Neuronal stem cell (in vitro differentiated cells): ENCODE measurements at places on chromosomes 16 and 17.
A peak's percentile ranks its signal among the peaks of the same experiment; 100 is the strongest.

DNA sequence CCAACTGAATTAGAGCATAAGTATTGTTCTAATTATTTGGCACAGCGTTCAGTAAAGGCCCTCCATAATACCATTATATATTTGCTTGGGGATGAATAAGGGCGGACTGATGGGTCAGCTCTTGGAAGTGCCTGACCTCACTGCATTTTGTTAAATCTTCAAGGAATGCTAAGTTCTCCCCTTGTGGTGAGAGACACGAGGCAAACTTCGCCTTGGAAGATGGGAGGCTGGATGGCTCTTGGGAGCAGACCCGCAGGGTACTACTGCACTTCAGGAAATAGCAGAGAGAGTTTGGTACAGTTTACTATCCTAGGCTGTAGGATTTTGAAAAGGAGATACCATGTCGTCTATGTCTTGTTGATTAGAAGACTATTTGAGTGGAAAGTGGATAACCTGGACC, 87.0 kb upstream of the RPRML start:
- no peaks in the 10 kb centered on the region for H3K27me3 ChIP-seq
- DNase-seq, result no peak
- no peaks in the 10 kb centered on the region for H3K36me3 ChIP-seq
- H3K27ac ChIP-seq, result no peak overlapping the region

GRCh38 chr16:8585857-8586256, 4.5 kb downstream of the TMEM114 start:
- H3K27ac ChIP-seq, result no peak overlapping the region
- no peak for DNase-seq
- peaks cover 21% of the 10 kb centered on the region for H3K27me3 ChIP-seq
- peaks cover 16% of the 10 kb centered on the region for H3K4me1 ChIP-seq
- no peak overlapping the region for H3K4me3 ChIP-seq
- no peaks in the 10 kb centered on the region for H3K36me3 ChIP-seq

DNA sequence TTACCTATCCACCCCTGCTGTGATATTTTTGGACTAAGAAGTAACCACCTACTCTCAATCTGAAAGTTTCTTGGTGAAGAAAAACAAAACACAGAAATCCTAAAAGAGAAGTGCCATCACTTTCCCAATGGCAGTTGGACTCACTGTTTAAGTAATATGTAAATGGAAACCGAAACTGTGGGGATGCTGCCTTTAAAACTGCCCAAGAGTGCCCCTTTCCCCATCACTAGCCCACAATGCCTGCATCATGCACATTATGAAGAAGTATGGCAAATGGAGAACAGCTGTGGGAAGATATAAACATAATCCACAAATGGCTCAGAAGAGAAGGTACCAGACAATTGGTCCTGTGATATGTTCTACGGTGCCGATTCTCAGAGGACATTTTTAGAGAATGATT, 33.5 kb upstream of the SLC6A2 start:
- H3K27ac ChIP-seq, result no peak overlapping the region
- no peak for DNase-seq
- H3K4me1 ChIP-seq, result no peaks in the 10 kb centered on the region
- H3K27me3 ChIP-seq, result no peaks in the 10 kb centered on the region

- DNase-seq, result no peak
- H3K4me3 ChIP-seq, result no peak overlapping the region
Observed at GRCh38 chr17:62854098-62854680, 46.1 kb upstream of the MARCHF10 start.

DNA sequence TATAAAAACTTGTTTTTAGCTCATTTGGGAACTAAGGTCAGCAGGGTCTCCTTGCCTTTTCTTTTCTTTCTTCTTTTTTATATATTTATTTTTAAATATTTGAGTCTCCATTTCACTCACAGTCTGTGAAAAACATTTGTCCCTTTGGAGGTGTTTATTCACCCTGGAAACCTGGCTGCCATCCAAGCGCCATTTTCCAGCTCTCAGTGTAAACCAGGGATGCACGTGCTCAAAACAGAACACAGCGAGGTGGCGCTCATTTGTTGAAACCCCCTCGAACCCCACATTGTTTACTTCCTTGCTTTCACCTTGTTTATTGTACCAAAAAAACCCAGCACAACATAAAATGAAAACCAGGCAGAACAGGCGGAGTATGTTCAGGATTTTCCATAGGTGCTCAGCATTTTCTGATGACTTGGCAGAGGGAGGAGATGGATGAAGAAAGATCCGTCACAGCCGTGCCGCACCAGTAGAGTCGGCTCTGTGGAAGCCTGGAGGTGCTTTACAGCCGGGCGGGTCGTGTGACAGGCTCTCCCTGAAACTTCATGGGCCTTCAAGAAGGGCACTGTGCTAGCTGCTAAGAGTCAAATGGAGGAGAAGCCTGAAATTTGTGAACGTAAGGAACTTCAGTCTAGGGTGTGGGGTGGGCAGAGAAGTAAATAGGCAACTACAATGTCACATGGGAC, 284.4 kb downstream of the FOXL1 start:
- no peak overlapping the region for H3K4me3 ChIP-seq
- no peaks in the 10 kb centered on the region for H3K36me3 ChIP-seq
- DNase-seq, result no peak
- H3K4me1 ChIP-seq, result no peaks in the 10 kb centered on the region
- H3K27me3 ChIP-seq, result no peaks in the 10 kb centered on the region

DNA sequence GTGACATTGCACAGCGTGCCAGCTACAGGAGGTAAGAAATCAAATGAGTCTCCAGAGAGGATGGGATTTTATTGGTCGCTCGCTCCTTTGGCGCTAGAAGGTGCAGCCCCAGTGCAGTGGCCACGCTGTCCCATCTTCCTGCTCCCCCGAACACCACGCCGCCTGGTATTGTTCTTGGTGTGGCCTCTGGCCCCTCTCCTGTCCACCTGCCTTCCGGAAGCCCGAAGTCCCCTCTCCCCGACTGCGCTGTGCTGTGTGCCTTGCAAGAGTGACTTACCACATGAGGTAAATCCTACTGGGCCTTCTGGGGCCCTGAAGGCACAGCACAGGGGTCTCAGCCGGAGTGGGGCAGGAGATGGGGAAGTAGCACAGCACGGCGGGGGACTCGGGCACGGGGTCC, 58.2 kb downstream of the MARCHF10 start:
- no peak overlapping the region for H3K27ac ChIP-seq
- DNase-seq, result no peak
- H3K4me1 ChIP-seq, result peaks cover 9% of the 10 kb centered on the region
- no peaks in the 10 kb centered on the region for H3K27me3 ChIP-seq
- no peaks in the 10 kb centered on the region for H3K36me3 ChIP-seq
- no peak overlapping the region for H3K4me3 ChIP-seq

DNA sequence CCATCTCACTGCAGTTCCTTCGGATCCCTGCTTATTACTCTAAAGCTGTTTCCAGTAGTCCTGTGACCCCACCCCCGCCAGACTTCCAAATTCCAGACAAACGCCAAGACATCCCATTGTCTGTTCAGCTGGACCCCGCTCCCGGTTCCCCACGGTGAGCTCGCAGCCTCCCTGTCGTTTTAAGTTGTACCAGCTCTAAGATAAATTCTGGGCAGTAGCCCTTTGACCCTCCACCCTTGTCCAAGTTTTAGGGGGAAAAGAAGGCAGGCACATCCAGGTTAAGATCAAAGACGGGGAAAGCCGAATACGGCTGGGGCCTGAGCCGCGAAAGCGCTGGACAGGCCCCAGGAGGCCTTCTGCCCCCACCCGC, 589 bp downstream of the ARL6IP1 start:
- peak overlapping the region; percentile 65 for H3K27ac ChIP-seq
- H3K27me3 ChIP-seq, result no peaks in the 10 kb centered on the region
- peaks cover 6% of the 10 kb centered on the region for H3K36me3 ChIP-seq
- peak overlapping the region; percentile 95 for H3K4me3 ChIP-seq

DNA sequence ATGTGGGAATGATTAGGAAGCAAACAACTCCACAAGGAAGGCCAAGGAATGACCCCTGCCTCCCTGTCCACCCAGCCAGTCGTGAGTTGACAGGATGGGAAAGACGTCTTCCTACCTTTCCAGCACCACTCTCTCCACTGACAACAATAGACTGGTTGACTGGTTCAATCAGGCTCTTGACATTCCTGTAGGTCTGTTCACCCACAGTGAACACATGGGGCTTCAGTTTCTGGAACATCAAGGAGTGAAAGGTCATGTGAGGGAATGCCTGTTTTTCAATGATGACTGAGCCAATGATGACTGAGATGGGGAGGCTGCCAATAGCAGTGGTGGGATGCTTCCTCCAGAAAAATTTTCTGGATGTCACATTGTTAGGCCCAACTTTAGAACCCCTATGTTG, 9.6 kb downstream of the MYO19 start:
- peaks cover 92% of the 10 kb centered on the region for H3K36me3 ChIP-seq
- no peaks in the 10 kb centered on the region for H3K4me1 ChIP-seq
- H3K4me3 ChIP-seq, result no peak overlapping the region
- DNase-seq, result no peak
- H3K27me3 ChIP-seq, result no peaks in the 10 kb centered on the region

GRCh38 chr16:88398170-88398873, 15.6 kb downstream of the ZNF469 start:
- H3K27me3 ChIP-seq, result peaks cover 33% of the 10 kb centered on the region
- no peak overlapping the region for H3K27ac ChIP-seq
- no peak overlapping the region for H3K4me3 ChIP-seq
- no peak for DNase-seq
- H3K4me1 ChIP-seq, result no peaks in the 10 kb centered on the region
- H3K36me3 ChIP-seq, result no peaks in the 10 kb centered on the region

DNA sequence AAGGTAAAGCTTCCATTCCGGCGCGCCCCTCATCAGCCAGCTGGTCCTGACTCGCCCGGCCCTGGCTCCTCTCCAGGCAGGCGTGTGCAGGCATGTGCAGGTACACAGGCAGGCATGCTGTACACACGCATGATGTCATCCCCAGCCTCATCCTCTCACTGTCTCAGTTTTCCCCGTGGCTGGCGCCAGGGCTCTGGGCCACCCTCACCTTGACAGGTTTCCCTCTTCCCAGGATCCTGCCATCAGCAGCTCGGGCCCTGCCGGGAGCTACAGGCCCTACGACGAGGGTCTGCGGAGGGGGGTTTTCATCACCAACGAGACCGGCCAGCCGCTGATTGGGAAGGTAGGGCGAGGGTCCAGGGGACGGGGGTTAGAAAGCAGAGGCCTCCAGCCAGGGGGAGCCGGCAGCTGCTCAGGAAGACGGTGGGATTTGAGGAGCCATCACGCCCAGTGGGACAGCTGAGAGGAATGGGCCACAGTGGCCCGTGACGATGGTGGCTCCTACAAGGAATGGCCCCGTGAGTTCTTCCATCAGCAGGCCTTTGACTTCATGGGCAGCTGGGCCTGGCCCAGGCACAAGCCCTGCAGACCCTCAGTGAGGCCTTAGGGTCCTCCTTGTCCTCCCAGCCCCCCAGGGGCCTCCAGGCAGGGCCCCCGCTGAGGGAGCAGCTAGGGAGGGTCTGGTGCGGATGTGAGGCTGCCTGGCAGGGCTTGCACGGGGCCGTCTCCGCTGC, 8.5 kb downstream of the GAA start:
- H3K36me3 ChIP-seq, result peaks cover 3% of the 10 kb centered on the region
- no peak for DNase-seq
- H3K4me1 ChIP-seq, result peaks cover 4% of the 10 kb centered on the region

GRCh38 chr16:30414159-30414558, 6.8 kb downstream of the ZNF771 start:
- H3K36me3 ChIP-seq, result peaks cover 80% of the 10 kb centered on the region
- no peak overlapping the region for H3K4me3 ChIP-seq
- no peak for DNase-seq
- peaks cover 2% of the 10 kb centered on the region for H3K4me1 ChIP-seq

- DNase-seq, result peak; percentile 26
- H3K36me3 ChIP-seq, result no peaks in the 10 kb centered on the region
- no peak overlapping the region for H3K4me3 ChIP-seq
Observed at GRCh38 chr16:15907863-15908478, 19.6 kb upstream of the CEP20 start.

DNA sequence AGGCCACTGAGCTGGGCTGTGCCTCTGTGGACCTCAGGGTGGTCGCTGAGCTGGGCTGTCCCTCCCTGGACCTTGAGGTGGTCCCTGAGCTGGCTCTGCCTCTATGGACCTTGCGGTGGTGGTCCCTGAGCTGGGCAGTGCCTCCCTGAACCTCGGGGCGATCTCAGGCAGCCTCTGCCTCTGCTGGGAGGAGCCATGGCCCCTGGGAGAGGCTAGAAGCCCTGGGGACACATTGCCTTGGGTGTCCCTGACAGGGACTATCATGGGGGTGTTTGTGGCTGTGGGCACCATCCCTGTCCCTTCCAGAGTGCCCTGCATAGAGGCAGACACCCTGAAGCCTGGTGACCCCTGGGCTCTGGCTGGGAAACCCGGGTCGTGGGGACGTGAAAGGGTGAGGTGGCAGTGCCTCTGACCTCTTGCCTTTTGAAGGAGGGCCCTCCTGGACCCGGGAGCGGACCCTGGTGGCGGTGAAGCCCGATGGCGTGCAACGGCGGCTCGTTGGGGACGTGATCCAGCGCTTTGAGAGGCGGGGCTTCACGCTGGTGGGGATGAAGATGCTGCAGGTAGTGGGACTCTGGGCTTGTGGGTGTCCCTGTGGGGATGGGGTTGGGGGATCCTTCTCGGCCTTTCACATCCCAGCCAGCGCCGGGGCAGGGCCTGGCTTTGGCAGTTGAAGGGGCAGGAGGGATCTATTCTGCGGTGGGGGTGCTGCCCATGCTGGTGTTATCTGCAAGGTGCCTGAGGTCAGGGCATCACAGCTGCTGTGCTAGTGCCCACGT, 1.8 kb downstream of the NME4 start:
- H3K36me3 ChIP-seq, result peaks cover 30% of the 10 kb centered on the region
- no peak for DNase-seq

DNA sequence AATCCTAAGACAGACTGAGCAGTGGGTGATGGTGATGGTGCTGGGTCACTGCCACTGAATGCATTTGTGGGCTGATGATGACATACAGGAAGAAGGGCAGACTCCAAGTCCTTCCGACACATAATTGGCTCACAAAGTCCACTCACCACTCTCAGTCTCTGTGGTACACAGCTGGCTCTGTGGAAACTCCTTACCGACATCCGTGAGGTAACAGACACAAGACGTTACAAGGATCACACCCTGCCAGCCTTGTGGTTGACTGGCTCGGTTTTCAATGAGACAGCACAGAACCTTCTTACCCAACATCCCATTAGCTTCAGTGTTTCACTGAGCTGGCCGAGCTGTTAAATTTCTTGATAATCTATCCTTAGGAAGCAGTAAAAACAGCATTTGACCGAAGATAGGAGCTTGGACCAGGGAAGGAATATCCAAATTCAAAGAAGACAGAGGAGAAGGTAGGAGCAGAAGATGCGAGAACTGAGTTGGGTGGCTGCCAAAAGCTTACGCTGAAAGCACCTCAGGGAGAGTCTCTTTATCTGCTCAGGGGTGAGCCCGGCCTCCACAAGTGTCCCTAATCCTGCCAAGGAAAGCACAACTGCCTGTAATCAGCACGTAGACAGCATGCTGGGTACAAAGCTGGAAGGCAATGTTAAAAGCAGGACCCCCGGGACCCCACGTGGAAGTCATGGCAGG, 5.5 kb upstream of the MXRA7 start:
- H3K4me3 ChIP-seq, result no peak overlapping the region
- H3K36me3 ChIP-seq, result peaks cover 73% of the 10 kb centered on the region
- H3K4me1 ChIP-seq, result peaks cover 2% of the 10 kb centered on the region
- no peak for DNase-seq
